ENCODE measurements at places on chromosomes 2 and 18.

DNA sequence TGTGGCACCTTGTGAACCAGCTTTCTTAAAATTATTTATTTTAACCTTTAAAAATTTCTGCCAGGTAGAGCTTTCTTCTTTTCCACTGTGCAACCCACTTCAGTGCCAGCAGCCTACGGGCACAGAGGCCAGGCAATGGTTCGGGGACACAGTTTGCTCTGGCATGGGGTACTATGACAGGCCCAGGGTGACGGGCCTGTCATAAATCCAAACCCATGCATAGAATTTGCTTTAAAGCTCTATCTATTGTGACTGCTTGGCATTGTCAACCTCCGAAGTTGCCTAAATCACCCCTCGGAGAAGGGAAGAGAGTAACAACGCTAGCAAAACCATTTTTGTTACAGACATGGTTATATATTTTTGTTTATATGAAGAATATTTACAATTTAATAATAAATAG, 1.5 kb downstream of the ODC1 start:
- peak; percentile 41 for DNase-seq

GRCh38 chr2:46816151-46816845, 99.3 kb downstream of the MCFD2 start:
- DNase-seq: no peak

DNA sequence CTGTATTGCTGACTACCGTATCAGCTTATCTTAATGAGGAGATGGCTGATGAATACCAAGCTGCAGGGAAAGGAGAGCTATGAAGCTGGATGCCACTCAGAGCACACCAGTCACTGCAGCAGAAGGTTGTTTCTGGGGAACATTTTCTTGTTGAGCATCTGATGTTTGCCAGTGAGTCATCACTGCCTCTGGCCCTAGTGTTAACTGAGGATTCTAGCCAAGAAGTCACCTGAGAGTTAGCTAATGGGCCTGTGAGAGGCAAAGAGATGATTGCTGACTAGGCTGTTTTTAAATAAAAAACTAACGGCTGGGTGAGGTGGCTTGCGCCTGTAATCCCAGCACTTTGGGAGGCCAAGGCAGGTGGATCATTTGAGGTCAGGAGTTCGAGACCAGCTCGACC, 37.9 kb downstream of the CCDC150 start:
- DNase-seq: peak; percentile 42

DNA sequence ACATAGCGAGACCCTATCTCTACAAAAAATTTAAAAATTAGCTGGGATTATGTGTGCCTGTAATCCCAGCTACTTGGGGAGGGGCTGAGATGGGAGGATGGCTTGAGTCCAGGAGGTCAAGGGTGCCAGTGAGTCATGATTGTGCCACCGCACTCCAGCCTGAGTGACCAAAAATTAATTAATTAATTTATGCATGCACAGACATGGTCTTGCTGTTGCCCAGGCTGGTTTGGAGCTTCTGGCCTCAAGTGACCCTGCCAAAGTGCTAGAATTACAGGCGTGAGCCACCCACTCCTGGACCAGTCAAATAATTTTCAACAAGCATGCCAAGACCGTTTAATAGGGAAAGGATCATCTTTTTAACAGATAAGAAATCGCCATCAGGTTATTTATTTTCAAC, 57.7 kb upstream of the TFCP2L1 start:
- DNase-seq: no peak

- no peak for DNase-seq
Measured at GRCh38 chr2:102755284-102755683, 6.5 kb upstream of the TMEM182 start.

- peak; percentile 31 for DNase-seq
Measured at GRCh38 chr18:47191961-47192360, 15.8 kb upstream of the IER3IP1 start.

- no peak for DNase-seq
Measured at GRCh38 chr2:17076533-17076932, 410.9 kb upstream of the CYRIA start.

DNA sequence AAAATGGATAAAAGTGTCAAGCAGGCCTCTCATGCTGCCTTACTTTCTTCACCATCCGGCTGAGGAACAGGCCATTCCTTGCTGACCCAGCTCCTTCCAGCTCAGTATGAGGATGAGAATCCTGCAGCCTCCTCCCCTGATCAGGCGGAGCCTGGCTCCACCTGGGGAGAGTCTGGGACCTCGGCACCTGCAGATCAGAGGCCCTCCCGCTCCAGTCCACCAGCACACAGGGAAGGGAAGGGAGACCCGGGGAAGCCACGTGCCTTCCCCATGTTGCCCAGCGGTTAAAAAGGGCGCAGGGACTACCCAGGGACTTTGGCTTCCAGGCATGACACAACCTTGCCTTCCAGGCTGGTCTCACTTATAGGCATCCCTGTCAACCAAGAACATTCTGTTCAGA, 172.0 kb downstream of the NDUFA10 start:
- DNase-seq: no peak

- no peak for DNase-seq
Measured at GRCh38 chr18:30211112-30211511, 831.4 kb downstream of the DSC3 start.

GRCh38 chr2:74625658-74626425, 22.3 kb downstream of the M1AP start:
- DNase-seq: peak; percentile 65

DNA sequence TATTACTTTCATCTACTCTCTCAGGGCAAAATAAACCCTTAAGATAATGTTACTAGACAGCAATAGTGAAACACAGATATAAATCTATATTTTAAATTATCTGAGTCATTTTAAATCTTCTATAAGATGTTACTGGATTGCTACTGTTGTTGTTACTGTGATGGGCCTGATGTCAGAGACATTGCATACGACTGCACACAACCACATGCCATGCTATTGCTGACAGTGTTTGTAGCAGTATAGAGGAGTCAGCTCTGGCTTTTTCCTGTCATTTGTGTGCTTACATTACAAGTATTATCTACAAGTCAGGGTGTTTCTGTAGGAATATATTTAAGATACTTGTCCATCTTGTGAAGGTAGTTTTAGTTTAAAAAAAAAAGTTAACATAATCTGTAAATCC, 63.9 kb downstream of the CCDC148 start:
- no peak for DNase-seq

GRCh38 chr2:121005453-121005852, 269.8 kb downstream of the GLI2 start:
- no peak for DNase-seq

- no peak for DNase-seq
Measured at GRCh38 chr18:63867368-63868125, 20.0 kb upstream of the SERPINB2 start.

- DNase-seq: no peak
Measured at GRCh38 chr2:232008907-232009638, 47.6 kb downstream of the DIS3L2 start.

- DNase-seq: no peak
Measured at GRCh38 chr2:39542523-39542922, 105.4 kb upstream of the MAP4K3 start.

DNA sequence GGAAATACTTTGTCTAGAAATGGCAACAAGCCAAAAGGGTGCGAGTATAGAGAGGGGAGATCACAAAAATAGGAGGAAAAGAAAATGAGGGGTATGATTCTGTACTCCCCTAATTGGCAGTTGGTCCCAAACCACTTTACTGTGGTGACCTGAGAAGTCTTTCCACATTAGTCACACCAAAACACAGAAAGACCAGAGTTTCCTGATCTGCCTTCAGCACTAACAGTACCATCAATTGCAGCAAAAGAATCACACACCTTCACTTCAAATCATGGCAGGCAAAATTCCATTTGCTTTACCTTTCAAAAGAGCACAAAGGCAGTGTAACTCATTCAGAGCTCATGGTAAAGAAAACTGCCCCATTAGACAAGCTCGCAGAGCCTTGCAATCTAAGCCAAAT, 86.8 kb downstream of the ALK start:
- no peak for DNase-seq

- peak; percentile 34 for DNase-seq
Measured at GRCh38 chr2:161161074-161161706, 962 bp downstream of the TANK start.

GRCh38 chr2:109206569-109207146, 77.7 kb downstream of the SH3RF3 start:
- DNase-seq: no peak

DNA sequence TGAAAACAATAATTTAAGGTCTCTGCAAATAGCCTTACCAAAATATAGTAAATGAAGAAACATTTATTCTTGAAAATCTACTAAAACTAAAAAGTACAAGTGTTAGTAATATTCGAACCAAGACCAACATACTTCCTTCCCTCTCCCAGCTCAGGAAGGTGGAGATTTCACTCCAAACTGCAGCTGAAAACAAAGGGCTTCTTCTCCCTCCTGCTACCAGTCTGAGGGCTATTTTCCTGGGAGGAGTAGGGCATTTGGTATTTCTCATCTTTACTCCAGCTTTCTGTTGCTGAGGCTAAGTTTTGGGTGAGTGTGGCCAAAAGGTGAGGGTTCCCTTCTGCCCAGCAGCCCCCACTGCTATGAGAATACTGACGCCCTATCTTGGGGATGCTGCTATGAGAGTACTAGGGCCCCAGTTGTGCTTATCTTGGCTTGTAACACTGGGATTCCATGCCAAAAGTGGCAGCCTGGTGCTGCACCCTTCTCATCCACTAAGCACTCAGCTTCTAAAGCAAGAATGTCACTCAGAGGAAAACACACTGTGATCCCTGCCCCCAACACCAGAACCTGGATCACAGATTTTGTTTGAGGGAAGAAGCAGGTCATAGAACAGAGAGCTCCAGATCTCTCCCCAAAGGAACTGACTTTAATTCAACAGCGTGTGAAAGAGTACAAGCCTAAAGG, 130.7 kb upstream of the KLF7 start:
- DNase-seq: no peak

- no peak for DNase-seq
Measured at GRCh38 chr18:35174093-35174731, 66.6 kb upstream of the ZNF397 start.
